ENCODE measurements at places on chromosomes 1 and 21.

- DNase-seq = no peak
These were observed 464.5 kb downstream of the USP25 start for GRCh38 chr21:16194095-16194787.

GRCh38 chr1:36881068-36881405, 153.3 kb downstream of the GRIK3 start:
- no peak for DNase-seq

GRCh38 chr1:230427094-230427876, 1.2 kb upstream of the PGBD5 start:
- DNase-seq = no peak

DNA sequence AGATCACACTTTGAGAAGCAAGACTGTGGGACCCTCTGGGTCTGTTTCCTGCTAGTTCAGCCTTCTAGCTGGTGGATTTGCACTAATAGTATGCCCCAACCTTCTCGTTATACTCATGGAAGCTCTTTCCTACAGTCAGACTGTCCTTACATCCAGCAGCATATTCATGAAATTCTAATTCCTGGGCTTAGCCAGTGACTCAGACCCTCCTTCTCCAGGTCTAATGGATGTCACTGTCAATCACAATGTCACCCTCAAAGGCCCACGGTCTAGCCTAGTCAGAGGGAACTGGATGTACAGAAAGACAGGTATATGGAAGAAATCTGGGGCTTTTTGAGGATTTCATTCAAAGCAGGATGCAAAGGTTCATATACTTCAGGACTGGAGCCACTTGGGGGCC, 72.4 kb downstream of the KCNJ15 start:
- no peak for DNase-seq

GRCh38 chr1:60866226-60866900, 216.0 kb upstream of the NFIA start:
- DNase-seq = no peak

GRCh38 chr1:60746278-60746791, 336.0 kb upstream of the NFIA start:
- DNase-seq = no peak

- DNase-seq = no peak
These were observed 12.2 kb downstream of the PTCH2 start for GRCh38 chr1:44830900-44831304.

DNA sequence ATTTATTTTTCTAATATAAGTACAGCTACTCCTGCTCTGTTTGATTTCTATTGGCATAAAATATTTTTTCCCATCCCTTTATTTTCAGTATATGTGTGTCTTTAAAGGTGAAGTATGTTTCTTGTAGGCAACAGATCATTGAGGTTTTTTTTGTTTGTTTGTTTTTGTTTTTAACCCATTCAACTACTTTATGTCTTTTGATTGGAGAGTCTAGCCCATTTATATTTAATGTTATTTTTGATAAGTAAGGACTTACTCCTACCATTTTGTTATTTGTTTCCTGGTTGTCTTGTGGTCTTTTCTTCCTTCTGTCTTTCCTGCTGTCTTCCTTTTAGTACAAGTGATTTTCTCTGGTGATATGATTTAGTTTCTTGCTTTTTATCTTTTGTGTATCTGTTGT, 285.1 kb upstream of the PROX1 start:
- DNase-seq = no peak

DNA sequence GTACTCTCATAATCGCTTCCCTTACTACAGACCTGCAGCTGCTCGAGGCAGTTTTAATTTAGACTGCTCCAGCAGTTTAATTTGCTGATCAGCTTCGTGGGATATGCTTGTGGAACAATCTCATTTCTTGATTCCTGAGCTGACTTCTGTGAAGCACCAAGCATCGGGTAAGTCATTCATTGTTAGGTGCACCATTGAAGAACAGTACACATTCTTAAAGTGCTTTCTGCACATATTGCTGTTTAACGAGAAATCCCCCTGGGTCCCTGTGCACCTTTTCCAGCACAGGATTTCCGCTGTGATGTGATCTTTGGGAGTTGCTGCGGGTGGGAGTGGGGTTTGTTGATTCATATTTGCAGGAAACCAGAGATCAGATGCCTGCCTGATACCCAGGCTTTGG, 9.1 kb downstream of the GALNT2 start:
- no peak for DNase-seq

GRCh38 chr1:201183209-201183608, 7.4 kb upstream of the IGFN1 start:
- no peak for DNase-seq

GRCh38 chr1:78447086-78447485, 43.7 kb upstream of the PTGFR start:
- no peak for DNase-seq

DNA sequence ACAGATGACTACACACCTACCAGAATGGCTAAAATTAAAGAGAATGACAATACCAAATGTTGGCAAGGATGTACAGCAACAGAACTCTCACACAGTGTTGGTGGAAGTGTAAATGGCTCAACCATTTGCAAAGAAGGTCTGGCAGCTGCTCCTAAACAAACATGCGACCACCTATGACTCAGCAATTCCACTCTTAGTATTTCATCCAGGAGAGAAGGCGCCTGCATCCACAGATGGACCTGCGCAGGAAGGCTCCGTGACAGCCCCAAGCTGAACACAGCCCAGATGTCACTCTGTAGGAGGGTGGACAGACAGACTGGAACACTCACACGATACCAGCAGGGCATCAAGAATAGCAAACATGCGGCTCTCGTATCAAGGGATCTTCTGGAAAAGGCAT, 6.7 kb downstream of the PTTG1IP start:
- no peak for DNase-seq

DNA sequence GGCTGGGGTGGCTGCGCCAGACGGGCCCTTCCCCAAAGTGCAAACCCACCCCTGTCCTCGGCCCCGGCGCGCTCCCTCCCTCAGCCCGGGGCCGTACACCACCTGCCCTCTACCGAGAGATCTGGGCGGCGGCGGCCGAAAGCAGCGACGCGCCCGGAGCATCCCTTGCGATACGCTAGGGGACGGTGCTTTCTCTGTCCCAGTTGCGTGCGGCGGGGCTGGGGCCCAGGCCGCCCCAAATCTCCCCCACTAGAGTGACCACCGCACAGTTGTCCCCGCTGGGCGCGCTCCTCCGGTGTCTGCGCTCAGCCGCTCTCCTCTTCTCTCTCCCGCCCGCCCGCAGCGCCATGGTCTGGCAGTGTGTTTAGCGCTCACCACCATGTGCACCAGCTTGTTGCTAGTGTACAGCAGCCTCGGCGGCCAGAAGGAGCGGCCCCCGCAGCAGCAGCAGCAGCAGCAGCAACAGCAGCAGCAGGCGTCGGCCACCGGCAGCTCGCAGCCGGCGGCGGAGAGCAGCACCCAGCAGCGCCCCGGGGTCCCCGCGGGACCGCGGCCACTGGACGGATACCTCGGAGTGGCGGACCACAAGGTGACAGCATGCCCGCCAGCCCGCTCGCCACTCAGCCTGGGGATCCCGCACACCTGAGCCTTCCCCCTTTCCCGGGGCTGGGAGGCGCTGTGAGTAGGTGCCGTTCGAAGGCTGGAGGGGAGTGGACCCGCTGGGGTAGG, 1.0 kb downstream of the ST6GALNAC5 start:
- DNase-seq = no peak

DNA sequence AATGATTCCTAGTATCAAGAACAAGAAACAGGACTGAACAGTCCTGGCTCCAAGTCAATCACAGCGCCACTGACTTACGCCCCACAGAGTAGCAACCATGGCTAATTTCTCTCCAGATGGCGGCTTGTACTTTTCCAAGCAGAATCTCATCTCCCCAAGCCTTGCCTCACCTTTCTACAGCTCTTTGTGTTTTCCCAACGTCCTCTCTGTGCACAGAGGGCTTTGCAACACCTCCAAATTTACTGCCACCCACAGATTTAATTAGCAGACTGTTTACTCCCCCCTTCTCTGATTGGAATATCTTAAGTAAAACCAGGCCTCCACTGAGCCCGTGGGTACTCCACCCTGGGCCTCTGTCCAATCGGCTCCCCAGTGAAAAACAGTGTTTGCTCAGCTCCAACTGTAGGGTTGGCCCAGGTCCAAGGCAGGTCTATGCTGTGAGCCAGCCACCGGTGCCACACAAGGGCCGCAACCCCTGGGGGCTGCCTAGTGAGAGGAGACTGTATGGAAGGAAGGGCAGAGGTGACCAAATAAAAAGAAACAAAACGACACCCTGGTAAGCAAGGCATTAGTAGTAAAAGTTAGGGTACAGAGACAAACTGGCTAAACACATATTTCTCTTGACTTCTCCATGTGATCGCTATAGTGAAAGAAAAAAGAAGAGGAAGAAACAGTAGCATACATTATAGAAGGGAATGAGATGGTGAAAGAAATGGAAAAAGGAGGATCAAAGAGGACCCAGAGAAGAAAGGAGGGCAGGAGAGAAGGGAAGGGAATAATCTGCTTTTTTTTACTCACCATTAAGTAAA, 128.4 kb upstream of the SOD1 start:
- no peak for DNase-seq

- no peak for DNase-seq
These were observed 7.9 kb downstream of the UTP11 start for GRCh38 chr1:38020396-38020795.

DNA sequence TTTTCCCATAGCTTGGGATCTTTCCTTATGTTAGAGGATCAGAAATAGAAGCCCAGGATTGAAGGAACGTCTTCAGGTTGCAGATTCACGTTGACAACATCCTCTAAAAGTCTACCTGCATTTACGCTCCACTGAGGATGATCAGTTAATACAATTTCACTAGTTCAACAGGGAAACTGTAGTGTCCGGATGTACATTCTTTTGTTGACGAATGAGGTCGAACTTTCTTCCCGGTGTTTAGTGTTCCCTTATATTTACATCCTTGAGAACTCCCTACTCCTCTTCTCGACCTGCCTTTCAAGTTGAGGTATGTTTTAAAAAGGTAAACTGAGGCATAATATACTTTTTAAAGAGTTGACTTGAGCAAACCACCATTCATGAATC, 74.8 kb downstream of the SIK1 start:
- no peak for DNase-seq

GRCh38 chr1:204065174-204065985, 7.5 kb upstream of the SOX13 start:
- no peak for DNase-seq

GRCh38 chr1:154819628-154820590, 50.2 kb downstream of the KCNN3 start:
- no peak for DNase-seq
